ENCODE measurements at places on chromosomes 2 and 18.

DNA sequence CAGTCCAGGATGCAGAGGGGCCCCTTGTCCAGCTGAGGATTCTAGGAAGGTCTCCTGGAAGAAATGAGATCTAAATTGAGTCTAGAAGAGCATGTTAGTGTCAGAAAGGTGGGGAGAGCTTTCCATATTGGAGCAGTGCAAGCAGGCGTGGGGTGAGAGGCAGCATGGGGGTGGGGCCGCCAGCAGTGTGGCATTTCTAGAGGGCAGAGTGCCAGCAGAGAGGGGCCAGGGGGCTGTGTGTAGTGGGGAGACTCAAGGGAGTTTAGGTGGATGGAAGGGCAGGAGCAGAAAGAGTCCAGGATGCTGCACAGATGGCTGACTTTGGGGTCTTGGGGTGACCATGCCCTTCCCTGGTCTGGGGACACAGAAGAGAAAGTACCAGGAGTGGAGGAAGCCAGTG is 2.1 kb downstream of the VIL1 start:
- DNase-seq: no peak

DNA sequence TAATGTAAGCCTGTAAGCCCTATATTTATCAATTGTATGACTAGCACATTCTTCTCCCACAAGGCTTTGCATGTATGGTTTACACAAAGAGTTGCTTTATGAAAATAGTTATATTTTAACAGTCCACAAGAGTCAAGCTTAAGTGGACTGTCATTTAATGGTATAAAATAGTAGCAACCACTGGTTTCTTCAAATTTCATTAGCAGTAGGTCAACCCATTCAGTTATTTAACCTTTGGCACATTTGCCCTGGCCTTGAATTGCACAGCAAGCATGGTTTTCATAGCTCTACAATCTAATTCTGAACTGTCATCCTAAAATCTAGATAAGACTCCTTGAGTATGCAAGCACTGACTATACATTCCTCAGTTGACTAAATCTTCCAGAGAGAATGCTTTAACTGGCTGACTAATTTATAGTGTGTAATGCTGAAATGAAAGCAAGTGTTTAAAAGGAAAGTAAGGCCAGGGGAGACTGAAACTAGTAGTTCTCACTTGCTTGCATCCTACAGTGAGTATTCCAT is 1.8 kb downstream of the DPP4 start:
- peak; percentile 59 for DNase-seq

- no peak for DNase-seq
These were observed 341.3 kb downstream of the TSN start for GRCh38 chr2:122096761-122097160.

DNA sequence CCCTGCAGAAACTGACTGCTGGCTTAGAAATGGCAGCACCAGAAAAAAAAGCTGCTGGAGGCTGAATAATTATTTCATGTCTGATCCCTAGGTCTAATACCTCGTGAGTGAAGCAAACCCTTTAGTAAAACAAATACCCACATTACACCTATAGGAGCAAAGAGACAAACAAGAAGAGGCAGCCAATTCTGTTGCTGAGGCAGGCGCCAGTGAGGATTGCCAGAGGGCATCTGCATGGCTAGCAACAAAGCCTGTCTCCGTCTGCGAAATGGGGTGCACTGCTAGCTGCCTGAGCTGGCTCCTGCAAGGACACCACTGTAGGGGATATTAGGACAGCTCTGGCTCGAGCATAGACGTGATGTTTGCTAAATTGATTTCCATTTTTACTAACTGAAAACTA is 509.7 kb downstream of the TDRD15 start:
- DNase-seq: no peak

DNA sequence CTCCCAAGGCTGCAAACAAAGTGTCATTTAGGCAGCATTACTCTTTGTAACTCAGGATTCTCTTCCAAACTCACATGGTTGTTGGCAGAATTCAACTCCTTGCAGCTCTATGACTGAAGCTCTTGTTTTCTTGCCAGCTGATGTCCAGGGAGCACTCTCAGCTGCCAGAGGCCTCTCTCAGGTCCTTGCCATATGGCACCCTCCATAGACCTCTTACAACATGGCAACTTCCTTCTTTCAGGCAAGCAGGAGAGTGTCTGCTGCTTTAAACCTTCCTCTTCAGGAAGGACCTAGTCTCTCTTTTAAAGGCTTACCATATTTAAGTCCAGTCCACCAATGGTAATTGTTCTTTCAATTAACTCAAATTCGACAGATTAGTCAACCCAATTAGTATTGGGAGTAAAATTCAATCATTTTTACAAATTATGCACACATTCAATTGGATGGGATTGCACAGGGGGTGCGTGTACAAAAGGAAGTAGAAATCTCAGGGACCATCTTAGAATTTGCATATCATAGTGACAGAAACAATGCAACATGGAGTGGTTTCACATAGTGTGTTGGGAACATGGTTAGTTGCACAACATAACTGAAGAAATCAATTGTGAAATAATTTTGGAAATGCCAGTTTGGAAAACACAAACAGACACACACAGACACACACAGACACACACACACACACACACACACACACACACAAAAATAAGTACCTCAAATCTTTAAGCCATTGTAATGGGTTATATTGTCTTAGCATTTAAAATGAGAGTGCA is 893.5 kb upstream of the ZEB2 start:
- DNase-seq: no peak
